ENCODE measurements at places on chromosomes 11 and 22.

- no peak for DNase-seq
Measured at GRCh38 chr22:28450109-28450508, 229.5 kb downstream of the TTC28 start.

DNA sequence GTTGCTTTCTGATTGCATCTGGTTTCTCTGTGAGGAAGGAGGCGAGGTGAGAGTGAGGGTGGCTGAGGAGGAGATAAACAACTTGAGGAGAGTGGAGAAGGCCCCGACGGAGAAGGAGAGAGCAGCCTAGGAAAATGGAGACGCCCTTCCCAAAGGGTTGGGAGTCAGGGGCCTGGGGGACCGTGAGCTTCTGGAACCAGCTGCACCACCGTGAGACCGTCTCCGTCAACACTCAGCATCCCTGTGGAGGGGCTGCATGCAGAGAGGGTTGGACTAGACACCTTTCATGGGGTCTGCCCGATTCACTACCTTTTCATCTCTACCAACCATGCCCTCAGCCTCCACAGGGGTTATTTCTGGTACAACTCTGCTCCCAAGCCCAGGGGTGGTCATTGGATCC, 13.3 kb upstream of the KMT5B start:
- no peak for DNase-seq

DNA sequence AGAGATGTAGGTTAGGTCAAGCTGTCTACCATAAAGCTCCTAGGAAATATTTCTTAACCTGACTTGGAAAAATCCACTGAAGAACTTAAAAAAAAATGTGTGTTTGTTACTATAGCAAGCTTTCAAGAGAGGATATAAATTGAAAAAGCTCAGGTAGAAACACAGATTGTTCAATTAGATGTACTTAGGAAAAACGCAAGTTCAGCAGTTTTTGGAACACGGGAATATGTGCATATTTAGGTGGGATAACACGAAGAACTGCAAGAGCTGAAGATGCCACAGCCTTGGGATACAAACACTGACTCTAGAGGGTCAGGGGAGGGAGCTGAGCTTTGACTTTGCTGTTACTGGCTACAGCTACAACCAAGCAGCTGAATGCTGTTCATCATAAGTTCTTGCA, 77.8 kb upstream of the FSHB start:
- DNase-seq = no peak

GRCh38 chr11:28963187-28963586, 855.0 kb downstream of the METTL15 start:
- no peak for DNase-seq

DNA sequence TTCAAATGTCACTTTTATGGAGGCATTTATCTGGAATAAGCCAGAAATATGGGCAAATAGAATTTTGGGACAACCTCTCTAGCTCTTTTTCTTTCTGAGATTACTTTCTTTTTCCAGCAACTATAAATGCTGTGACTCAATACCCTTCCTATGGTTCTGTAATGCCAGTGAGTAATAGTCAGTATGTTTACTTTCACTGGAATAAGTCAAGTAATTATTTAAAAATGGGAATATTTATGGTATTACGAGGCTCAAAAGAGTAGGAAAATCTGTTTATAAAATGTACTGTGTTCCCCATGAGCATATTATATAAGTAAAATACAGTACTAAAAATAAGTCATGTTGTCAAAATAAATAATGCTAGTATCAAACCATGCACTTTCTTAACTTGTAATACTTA, 750.5 kb downstream of the LUZP2 start:
- DNase-seq = no peak

- DNase-seq = no peak
Measured at GRCh38 chr22:48353116-48353947, 1474.3 kb downstream of the BRD1 start.

- no peak for DNase-seq
Measured at GRCh38 chr11:123775715-123776549, 21.6 kb upstream of the OR6X1 start.

GRCh38 chr11:117278347-117278746, 12.8 kb upstream of the BACE1-AS start:
- DNase-seq = no peak

DNA sequence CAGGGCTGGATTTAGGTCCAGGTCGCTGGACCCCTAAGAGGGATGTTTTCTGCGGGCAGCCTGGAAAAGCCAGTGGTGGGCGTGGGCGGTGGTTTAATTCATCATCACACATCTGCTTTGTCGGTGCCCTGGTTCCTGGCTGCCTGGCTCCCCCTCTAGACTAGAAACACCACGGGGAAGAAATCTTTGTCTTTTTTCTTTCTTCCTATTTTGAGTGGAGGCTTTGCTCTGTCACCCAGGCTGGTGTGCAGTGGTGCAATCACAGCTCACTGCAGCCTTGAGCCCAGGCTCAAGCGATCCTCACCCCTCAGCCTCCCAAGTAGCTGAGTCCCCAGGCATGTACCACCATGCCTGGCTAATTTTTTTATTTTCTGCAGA, 86.6 kb upstream of the LINC01488 start:
- DNase-seq = no peak

GRCh38 chr11:36048496-36049247, 104.8 kb downstream of the LDLRAD3 start:
- peak; percentile 40 for DNase-seq

- no peak for DNase-seq
Measured at GRCh38 chr22:47018010-47018910, 255.8 kb downstream of the TBC1D22A start.

- no peak for DNase-seq
Measured at GRCh38 chr11:134741453-134742223, 329.6 kb upstream of the B3GAT1 start.

- no peak for DNase-seq
Measured at GRCh38 chr11:9680028-9680427, 16.2 kb downstream of the SWAP70 start.

DNA sequence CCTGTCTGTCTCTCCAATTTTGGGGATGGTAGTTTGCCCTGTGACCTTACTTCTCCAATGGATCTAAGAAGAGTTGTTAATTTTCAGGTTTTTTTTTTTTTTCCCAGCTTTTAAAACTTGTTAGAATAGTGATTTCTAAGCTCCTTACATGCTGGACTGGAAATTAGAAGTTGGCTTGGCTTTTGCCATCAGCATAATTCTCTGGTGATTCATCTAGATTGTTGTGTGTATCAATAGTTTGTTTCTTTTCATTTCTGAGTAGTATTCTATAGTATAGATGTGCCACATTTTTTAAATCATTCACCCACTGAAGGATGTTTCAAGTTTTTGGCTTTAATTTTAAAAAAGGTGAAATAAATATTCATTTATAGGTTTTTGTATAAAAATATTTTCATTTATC, 51.4 kb downstream of the ADAMTS15 start:
- DNase-seq = no peak

DNA sequence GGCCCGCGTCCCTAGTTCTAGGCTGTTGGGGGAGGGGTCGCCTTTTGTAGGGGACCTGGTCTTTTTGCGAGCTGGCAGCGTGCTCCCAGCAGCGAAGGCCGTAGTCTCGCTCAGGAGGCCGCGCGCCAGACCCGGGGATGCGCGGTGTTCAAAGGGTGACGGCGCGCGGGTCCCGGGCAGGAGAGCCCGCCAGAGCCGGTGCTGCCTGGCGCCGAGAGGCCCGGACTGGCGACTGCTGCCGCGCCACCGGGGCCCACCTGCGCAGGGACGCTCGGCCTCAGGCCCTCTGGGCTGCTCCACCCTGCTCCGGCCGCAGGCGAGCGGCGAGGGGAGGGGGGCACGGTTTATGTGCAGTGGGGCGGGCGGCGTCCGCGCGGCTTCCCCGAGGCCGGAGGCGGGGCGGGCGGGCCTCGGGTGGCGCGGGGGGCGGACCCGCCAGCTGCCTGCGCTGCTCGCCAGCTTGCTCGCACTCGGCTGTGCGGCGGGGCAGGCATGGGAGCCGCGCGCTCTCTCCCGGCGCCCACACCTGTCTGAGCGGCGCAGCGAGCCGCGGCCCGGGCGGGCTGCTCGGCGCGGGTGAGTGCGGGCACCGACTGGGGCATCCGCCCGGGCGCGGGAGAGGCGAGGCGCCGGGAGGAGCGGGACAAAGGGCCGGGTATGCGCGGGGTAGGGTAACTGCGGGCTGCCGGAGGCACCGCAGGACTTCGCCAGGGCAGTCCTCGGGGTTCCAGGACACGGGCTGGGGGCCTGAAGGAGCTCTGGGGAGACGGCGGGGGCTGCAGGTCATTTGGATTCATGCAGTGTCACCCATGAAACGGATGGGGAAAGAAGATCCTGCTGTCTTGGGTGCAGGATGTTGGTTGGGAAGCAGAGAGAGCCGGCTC, at the start of gene PRSS23:
Gene PRSS23, plus strand, starts transcription at position 467 of the 884 bp plus-strand sequence. CDS start 7,102 bp downstream, outside the sequence.
- DNase-seq = no peak

GRCh38 chr11:78100676-78101472, 21.2 kb upstream of the NDUFC2 start:
- DNase-seq = no peak

DNA sequence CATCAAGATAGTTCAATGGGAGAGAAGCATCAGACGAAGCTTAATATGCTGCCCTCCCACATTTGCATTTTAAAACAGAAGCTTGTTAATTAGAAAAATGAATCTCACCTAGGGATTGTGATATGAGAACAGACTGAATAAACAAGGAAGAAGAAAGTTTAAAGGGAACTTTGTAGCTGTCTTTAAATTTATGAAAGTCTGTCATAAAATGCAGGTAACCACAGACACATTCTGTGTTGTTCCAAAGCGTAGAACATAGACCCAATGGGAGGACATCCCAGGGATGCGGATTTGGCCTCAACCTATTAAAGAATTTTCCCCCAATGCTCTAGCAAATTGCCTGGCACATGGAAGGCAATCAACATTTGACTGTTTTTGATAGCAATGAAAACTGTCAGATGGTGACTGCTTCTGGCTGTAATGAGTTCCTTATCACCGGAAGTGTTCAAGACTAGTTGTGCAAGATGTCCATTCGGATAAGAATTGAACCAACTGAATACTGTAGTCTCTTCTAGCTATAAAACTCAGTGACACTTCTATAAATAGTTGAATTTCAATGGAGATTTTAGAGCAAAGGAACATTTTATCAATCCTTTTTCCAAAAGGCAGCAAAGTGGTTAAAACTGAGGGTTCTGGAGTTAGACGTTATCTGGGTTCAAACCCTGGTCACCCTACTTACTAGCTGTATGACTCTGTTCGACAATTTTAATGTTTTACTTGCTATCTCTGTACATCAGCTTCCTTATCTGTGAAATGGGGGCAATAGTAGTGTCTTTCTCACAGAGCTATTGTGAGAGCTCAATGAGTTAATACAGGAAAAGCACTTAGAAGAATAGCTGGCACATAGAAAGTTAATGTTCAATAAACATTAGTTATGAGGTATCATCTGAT, 64.9 kb downstream of the LIF start:
- no peak for DNase-seq

DNA sequence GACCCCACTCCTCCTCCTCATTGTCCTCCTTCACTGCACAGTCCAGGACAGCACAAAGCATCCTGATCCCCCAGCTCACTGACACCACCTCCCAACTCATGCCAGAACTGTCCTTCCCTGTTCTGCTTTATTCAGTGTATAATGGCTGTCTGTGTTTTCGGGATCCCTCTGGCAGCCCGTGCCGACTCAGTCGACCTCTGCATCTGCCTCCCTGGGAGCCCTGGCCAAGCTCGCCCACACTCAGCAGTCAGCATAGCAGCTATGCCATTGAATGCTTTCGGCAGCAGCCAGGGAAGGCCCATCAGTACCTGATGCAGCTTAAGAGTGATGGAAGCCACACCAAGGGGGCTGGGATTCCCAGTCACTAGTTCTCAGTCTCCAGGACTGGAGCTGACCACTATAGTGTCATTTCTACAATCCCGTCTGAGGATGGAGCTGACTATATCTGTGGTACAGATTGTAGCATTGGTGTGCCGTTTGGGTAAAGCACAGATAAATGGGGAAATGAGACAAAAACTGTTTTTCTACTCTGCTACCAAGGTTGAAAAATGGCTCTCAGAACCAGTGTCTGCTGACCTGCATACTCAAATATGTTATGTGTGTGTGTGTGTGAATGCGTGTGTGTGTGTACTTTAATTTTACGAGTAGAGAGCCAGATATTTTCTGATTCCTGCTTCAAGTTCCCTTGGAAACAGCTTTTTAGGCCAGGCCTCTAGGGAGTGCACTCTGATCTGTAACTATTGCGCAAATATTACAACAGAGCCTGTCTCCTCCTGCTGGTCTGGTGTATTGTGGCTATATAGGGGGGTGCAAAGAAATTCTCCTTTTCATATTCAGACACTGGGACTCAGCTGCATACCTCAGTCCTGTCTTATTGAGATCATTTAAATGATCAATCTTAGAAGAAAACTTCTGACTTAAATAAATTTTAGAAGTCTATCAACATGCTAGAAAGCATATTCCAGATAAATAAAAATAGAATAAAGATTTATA, 78.8 kb upstream of the TOP3B start:
- DNase-seq = no peak

GRCh38 chr11:60966890-60967289, 4.6 kb upstream of the CD6 start:
- DNase-seq = no peak

DNA sequence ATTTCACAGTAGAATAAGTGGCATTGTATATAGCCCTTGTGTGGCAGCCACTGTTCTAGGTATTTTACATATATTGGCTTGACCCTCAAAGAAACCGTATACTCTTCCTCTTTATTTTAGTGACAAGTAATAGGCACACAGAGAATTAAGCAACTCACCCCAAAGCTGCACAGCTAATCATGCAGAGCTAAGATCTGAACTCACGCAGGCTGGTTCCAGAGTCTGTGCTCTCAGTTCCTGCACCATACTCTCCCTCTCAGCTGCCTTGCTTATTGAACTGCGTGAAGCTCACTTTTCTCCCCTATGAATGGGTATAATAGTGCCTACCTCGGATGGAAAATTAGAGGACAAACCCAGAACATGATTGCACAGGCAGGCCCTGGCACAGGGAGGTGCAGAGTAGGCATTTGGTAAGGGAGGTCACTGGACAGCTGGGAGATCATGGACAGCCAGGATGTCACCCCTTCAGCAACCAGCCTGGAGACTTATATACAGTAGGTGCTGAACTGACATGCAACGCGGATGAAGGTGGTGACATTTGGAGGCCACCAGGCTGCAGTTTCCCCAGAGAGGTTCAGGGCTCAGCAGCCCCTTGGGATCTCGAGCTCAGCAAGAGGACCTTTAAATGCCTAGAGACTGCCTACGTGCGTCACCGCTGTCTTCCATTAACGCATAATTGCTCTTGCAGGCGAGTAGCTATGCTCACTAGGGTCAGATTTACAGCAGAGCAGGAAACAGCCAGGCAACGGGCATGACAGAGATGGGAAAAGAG, 78.4 kb upstream of the TP53I11 start:
- no peak for DNase-seq

Measured in astrocyte of the cerebellum (primary cell).